ENCODE measurements at places on chromosomes 6 and 20. TPM values are rescaled to one million over a fixed set of nuclear protein-coding genes. Genes with fewer than 3 reads are reported as not detected.

SRF gene
- 17.7 TPM for total RNA-seq

MTG2 gene
- 25.0 TPM for total RNA-seq

SLC22A7 gene
- total RNA-seq: not detected

TBXT gene
- not detected for total RNA-seq

GRM1 gene
- under 0.01 TPM for total RNA-seq

CYP39A1 gene
- 4.3 TPM for total RNA-seq

KHDC1L gene
- 0.72 TPM for total RNA-seq

TAPBP gene
- total RNA-seq: 92.6 TPM

CAP2 gene
- 10.0 TPM for total RNA-seq

CASS4 gene
- total RNA-seq: under 0.01 TPM

HRH3 gene
- not detected for total RNA-seq

UBE2C gene
- 2.5 TPM for total RNA-seq

GRCh38 chr6:13105139-13105538 lies 223.2 kb downstream of the TBC1D7 start:
- DNase-seq: no peak

- peak; percentile 73 for DNase-seq
Measured at GRCh38 chr20:54044156-54044555, 26.2 kb downstream of the BCAS1 start.

DNA sequence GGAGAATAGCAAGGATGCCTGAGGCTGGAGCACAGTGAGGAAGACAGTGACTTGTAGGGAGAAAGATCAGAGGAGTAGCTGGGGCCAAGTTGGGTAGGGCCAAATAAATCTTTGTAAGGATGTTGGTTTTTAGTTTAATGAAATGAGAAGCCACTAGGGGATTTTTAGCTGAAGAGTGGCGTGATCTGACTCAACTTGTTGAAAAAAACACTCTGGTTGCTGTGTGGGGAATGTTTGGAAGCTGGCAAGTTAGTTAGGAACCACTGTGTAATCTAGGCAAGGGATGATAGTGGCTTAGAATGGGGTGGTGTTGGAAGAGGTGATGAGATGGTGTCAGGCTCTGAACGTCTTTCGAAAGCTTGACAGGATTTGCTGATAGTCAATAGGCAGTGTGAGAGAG lies 176.1 kb upstream of the HDDC2 start:
- no peak for DNase-seq

GRCh38 chr20:347317-347639 lies 367 bp downstream of the NRSN2 start:
- DNase-seq: no peak

DNA sequence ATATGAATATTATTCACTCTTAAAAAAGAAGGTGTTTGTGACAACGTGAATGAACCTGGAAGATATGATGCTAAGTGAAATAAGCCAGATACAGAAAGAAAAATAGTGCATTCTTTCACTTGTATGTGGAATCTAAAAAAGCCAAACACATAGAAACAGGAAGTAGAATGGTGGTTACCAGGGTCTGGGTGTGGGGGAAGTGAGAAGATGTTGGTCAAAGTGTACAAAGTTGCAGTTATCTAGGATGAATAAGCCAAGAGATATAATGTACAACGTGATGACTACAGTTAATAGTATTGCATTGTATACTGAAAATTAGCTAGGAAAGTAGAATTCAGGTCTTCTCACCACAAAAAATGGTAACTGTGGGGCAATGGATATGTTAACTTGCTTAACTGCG lies 151.1 kb upstream of the HCRTR2 start:
- DNase-seq: no peak

DNA sequence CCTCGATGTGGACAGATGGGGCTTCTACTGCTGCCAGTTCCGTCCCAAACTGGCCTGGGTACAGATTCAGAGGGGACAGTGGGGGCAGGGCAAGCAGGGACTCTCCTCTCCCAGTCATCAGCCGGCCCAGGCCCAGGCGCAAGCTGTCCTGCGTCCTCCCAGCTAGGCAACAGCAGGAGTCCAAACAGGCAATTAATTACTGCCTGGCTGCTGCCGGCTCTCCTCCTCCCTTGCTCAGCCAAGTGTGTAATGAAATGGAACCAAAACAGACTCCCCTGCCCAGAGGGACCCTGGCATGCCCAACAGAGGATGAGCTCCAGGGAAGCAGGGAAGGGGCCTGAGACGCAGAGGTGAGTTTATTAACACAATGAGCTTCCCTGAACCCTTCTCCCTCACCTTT lies 17.8 kb upstream of the SLC32A1 start:
- DNase-seq: no peak

DNA sequence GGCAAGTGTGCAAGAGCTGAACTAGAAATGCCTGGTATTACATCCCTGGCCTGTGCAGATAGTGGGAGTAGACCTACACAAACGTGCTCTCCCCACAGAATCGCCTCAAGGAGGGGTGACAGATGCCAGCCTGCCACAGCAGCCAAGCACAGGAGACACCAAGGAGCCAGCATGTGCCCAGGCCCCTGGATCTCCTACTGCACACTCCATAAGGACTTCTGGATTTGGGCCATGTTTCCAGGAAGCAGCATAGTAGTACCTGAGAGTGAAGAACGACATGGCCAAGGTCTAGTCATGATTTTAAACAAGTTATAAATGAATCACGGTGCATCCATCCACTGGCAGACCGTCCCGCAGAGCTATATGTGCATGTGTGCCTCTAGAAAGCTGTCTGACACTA lies 232.2 kb downstream of the SYNDIG1 start:
- DNase-seq: no peak

DNA sequence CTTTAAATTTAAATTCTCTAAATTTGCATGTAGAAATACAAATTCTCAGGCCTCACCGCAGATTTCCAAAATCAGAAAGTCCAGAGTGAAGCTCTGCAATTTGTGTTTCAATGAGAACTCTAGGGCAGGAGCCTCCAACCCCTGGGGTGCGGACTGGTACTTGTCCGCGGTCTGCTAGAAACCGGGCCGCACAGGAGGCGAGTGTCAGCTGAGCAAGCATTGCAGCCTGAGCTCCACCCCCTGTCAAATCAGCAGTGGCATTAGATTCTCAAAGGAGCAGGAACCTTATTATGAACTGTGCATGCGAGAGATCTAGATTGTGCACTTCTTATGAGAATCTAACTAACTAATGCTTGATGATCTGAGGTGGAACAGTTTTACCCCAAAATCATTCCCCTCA lies 203.0 kb upstream of the PCSK2 start:
- no peak for DNase-seq

DNA sequence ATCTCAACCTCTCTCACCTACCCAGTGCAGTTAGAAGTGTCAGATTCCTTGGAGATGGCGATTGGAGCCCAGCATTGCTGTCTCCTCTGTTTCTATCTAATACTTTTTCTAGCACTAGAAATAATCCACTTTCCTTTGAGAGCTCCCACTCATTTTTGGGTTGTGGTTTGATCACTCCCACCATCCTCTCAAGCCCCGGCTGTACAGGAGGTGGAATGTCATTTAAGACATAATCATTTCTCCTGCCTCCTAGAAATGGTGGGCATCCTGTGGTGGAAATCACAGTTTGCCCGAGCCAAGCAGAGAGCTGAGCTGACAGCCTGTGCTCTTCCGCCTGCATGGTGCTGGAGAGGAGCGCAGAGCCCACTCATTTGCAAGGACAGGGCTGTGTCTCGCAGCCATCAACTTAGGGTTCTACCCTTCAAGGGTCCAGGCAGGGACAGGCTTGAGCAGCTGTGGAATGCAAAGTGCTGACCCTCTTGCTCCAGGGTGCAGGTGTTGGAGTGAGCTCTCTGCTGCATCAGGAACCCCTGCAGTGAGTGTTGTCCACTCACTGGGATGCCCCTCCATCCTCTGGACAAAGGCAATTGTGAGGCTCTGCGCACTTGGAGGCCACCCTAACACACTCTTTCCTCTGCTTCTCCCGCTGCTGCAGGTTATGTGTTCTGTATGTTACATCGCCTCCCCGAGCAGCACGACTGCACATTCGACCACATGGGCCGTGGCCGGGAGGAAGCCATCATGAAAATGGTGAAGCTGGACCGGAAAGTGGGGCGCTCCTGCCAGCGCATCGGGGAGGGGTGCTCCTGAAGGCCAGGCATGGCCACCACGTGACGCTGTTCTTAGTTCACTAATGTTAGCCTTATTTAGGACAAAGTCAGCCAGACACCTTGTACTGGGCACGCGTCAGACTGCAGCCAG lies 332.3 kb downstream of the ZFAND3 start:
- peak; percentile 64 for DNase-seq

DNA sequence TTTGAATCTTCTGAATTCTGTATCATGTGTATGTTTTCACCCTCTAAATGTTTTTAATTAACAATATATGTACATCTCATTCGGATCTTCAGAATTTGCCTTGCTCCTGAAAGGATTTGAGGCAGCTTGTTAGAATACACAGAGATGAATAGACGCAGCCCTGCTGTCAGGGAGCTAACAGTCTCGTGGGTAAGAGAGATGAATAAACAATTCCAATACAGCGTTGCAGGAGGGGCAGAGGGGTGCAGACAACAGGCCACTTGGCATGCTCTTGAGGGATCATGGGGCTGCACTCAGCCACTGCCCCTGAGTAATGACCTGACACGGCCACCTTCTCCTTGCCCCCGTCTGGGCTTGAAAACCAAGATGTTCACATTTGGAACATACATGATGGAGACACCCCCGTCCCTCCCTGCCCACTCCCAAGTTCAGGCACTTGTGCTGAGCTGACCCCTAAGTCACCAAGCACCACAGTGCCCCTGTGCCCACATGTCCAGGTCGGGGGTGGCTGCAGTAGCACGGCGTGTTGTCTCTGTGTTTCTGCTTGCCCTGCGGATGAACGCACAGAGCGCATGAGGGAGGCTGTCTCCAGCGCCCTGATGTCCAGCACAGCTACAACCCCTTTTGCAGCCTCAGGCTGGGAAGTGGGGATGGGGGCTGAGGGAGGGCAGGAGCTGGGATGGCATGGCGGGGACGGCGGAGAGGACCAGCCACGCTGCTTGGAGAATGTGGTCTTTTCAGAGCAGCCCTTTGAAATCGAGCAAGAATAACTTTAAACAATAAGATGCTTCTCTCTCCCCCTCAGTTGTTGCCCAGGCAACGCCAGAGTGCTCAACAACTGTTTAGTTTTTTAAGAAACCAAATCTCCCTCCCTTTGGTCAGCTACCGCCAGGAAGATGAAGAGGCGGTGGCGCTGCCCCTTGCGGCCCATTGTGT lies 33.0 kb upstream of the CDH22 start:
- DNase-seq: peak; percentile 41

DNA sequence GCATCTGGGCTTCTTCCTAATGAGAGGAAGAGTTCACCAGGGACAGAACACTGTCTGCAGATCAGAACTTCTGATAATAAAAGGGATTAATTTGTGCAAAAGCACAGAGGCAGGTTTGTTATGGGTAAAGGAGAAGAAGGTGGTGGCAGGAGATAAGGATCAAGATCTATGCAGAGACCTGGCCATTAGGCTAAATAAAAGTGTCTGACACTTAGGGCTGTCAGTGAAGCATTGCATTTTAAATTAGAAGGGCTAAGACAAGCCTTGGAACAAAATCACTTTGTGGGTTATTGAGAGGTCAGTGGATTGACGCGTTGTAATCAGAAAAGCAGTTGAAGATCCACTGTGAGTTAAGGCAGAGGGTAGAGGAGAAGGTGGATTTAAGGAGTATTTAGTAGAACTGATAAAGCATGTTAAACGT lies 76.8 kb downstream of the MAP3K4 start:
- DNase-seq: no peak

DNA sequence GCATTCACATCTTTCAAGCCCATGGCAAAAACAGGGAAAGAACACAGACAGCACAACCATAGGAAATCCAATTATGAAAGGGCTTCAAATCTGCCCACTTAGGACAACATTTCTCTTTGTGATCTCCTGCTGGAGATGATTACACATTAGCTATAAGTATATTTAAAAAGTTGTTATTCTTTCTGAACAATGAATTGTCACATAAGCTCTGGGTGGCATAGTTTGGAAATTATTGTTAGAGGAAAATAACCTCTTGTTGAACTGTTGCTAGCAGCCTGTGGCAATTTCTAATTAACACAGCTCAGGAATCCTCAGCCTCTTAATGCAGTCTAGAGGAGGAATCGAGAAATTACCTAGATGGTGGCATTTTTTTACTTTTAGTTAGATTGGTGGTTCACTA lies 54.9 kb downstream of the BCAS1 start:
- no peak for DNase-seq

GRCh38 chr20:56793916-56794315 lies 164.8 kb downstream of the TFAP2C start:
- no peak for DNase-seq

DNA sequence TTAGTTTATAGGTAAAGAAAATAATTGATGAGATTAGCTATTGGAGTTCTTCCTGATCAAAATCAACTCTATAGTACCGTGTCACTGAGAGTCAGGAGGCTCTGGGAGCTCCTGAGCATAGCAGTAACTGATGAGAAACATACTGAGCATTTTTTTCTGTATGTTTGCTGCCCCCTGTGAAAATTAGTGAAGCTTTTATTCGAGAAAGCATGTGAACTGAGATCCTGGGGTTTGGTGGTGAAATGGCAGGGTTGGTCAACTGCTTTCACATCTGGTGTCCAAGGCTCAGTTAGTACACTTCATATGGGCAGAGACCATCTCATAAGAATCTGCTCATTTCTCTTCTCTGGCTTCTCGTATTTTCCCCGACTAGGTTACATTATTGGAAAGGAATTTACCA lies 4.1 kb upstream of the ABT1 start:
- no peak for DNase-seq

GRCh38 chr20:37622728-37623127 lies 71.1 kb upstream of the CTNNBL1 start:
- DNase-seq: no peak

DNA sequence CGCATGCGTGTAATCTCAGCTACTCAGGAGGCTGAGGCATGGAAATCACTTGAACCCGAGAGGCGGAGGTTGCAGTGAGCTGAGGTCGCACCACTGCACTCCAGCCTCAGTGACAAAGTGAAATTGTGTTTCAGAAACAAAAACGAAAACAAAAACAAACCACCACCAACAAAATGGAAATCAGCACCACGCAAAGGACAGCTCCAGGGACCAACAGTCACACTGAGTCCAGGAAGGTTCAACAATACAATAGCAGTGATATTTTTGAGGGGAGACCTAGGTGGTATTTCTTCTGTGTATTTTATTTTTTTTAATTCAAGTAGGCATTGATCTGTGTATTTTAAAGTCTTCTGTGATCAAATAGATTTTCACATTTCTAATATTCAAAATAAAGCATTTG lies 9.8 kb downstream of the HLA-F start:
- DNase-seq: no peak

DNA sequence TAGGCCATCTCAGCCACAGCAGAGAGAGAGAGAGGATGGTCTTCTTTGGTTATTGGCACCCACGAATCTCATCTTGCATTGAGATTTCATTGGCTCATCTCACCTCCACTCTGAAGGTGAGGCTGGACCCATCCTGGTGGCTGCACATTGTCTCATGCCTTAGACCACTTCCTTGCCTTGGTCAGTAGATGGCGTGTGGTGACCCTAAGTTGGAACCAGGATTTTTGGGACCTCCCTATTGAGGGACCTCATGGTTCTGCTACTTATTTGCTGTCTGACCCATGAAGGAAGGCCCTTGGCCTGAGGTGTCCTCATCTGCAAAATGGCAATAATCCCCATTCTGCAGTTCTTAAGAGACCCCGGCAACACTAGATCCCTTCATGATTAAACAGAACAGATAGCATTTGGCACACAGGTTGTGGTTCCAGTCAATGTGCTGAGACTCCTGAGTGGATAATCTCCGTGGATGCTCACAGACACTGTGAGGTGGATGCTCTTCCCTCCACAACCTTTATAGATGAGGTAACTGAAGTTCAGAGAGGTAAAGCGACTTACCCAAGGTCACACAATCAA lies 21.5 kb upstream of the AAR2 start:
- DNase-seq: no peak
